ENCODE measurements at places on chromosomes 1 and 21. TPM values are rescaled to one million over a fixed set of nuclear protein-coding genes. Genes with fewer than 3 reads are reported as not detected.

The FAM131C gene
- 0.69 TPM for total RNA-seq

The SPATA6 gene
- 2.7 TPM for total RNA-seq

The TAS1R1 gene
- not detected for total RNA-seq

The AGT gene
- total RNA-seq, result not detected

The PLPPR5 gene
- not detected for total RNA-seq

The FNBP1L gene
- total RNA-seq, result 1.8 TPM

GRCh38 chr1:171743081-171743870, 1.4 kb upstream of the VAMP4 start:
- peak; percentile 50 for ATAC-seq

DNA sequence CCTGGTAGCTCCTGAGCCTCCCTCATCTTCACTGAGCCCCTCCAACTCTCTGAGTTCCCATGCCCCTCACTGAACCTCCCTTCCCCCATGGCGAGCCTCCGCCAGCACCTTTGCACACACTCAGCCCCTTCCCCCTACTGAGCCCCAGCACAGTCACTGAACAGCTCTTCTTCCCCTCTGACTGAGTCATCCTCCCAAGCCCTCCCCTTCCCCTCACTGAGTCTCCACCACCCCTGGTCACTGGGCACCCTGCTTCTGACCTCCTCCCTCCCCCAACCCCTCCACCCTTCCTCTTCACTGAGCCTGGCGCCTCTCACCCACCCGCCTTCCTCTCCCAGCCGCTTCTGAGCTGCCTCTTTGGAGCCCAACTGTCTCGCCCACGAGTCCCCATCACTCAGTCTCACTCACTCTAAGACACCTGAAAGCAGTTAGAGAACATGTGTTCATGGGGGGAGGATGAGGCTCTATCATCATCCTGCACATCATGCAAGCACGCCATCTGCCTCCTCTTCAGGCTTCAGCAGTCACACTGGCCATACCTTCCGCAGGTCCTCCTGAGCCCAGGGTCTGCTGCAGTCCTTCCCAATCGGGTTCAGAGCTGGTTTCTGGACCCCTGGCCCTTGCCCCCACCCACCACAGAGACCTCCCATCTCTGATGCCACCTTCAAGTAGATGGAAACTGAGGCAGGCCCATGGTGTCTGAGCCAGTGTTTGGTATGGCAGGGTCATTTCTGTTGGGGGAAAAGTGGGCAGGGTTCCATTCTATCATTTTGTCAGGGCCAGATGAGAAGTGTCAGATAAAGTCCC, 2.0 kb upstream of the TRNP1 start:
- peak; percentile 14 for ATAC-seq

DNA sequence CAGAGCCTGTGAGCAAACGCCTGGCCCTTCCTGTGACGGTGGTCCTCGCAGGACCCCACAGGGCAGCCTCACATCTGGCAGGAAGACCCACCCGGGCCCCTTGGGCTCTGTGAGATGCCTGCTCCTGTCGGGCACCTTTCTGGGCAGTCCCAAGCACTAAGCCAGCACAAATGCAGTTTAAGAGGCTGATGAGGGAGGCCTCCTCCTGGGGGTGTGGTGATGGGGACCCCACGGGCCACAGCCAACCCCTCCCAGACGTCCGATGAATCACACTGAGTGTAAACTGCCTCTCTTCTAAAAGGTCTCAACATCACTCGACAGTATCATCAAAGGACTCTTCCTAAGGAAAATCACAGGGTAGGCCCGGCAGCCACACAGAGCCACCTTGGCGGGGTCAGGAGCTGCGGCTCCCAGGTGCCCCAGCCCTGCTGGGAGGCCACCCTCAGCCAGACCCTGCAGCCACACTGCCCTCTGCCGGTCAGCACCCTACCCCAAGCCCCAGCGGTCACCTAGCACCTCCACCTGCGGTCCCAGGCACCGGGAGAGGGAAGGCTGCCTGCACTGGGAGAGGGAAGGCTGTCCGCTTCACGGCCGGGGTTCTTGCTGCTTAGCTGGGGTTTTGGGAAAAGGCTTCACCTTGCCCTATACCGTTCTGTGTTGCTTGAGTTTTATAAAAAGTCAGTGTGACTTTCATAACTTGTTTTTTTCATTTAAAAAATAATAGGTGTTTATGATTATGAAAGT, 3.9 kb upstream of the PRKCZ start:
- no peak for ATAC-seq

DNA sequence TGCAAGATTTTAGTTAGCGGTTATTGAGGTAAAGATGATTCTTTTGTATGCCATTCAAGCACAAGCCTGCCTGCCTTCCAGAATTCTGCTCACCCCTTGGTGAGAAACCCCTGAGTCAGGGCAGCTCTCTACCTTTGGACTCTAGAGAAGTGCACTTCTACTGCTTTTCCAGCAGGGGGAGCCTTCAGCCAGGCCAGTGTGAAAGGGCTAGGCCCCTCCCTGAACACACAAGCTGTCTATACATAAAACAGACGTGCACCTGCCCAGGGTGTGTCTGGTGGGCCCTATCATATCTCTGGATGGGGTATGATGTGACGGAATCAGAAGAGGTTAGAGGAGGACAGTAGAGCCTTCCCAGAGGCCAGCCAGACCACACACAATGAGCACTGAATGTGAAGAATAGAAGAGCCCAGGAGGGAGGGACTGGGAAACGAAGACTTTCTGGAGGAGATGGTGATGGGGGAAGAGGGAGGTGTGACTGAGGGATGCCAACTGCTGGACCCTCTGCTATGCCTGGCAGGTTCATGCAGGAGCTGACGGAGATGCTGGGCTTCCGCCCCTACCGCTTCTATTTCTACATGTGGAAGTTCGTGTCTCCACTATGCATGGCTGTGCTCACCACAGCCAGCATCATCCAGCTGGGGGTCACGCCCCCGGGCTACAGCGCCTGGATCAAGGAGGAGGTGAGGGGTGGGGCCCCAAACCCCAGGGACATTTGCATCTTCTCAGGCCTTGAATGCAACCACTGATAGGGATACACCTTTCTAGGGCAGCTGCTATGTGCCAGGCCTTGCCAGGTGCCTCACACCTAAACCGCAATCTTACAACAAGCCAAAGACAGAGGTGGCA, 13.0 kb upstream of the KCNC4 start:
- peak; percentile 92 for ATAC-seq

- ATAC-seq, result no peak
These were observed 129.8 kb upstream of the TIAM1 start for GRCh38 chr21:31473685-31474345.

DNA sequence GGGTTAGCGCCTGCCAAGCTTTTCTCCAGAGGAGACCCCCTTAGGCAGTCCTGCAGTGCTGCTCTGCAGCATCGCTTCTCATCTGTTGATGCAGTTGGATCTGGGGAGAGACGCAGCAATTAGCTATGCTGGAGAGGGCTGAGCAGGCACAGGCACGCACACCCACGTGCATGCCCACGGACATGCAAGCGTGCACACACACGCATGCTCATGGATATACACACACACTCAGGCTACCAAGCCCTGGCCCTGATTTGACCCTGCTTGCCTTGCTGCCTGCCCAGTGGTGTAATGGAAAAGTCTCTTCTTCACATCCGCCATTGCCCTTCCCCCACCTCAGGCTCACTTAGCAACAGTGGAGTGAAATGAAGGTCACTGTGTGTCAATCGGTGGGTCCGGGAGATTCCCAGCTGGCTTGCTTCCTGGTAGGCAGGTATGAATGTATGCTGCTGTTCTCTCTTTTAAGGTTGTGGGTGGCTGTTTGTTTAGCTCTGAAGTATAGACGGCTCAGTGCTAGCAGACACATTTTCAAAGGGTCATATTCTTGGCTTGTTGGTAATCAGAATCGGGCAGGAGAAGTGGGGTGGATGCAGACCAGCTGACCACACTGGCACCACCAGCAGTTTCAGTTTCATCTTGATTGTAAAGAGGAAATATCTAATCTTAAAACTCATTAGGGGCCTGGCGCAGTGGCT, 9.5 kb downstream of the ATP1B1 start:
- ATAC-seq, result peak; percentile 90

DNA sequence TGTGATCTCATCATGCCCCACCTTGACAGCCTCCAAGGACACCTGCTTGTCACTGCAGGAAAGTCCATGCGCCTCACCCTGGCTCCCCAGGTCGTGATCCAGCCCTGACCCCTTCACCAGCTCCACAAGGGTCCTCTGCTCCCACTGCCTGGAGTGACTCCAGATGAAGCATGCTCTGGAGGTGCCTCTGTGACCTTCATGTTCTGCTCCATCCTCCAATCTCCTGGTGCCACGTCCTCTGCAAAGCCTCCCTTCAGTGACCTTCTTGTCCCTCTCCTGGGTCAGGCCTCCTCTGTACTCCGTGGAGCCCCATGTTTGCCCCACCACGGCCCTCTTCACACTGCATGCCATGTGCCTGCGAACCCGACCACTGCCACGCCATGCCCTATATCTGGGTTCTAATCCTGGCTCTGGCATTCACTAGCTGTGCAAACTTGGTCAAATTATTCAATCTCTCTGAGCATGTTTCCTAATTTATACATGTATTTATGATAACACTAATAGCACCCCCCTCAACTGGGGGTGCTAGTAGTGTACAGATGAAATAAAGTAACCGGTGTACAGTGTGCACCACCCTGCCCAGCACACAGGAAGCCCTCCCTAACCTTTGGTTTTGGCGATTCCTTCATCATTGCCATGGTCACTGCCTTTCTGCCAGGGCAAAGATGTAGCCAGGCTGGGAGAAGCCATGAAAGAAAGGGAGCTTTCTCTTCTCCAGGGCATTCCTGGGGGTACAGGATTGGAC, 77.4 kb downstream of the STUM start:
- peak; percentile 33 for ATAC-seq

DNA sequence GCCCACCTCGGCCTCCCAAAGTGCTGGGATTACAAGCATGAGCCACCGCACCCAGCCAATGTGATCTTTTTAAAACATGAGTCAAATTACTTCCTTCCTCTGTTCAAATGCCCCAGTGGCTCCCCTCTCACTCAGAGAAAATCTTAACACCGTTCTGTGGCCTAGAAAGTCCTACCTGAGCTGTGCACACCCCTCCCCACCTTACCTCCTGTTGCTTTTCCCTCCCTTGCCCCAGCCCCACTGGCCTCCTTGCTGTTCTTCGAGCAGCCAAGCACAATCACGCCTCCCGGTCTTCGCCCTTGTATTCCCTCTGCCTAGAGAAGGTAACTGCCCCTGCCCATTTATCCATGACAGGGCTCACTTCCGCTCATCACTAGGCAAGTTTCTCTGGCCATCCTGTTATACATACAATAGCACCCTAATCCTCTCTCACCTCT, 62.6 kb upstream of the RPL11 start:
- ATAC-seq, result no peak

- peak; percentile 40 for ATAC-seq
These were observed 56.0 kb downstream of the ADARB1 start for GRCh38 chr21:45130324-45130774.

DNA sequence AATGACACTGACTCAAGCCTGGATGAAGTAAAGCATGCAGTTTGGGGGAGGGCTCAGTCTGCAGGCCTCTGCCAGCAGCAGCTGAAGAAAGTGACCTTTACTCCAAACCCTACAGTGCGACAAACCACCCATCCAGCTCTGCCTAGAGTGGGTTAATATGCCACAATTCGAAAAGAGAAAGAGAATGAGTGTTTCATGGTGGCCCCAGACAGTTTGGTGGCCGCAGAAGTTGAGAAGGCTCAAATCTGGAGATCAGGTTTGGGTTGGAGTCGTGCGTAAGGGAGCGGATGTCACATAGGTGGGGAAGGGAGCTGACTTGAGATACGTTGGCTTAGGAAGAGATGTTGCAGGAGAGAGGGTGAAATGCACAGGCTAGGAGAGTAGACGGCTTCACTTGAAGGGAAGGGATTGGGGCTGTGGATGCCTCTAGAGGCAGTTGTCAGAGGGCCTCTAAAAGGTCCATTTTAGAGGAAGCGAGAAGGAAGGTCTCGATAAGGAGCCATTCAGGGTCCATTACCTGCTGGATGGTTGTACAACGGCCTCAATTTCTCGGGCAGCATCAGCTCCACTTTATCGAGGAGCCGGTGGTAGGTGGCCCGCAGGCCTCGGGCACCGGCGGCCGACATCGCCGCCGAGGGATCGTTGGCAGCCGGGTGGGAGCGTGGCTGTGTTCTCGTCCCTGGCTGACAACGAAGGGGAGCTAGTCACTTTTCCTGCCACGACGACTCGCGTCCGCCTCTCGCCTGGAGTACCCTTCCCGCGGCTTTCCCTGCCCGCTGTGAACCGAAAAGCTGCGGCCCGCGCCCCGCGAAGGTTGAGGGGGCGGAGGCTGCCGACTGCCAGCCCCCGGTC, 1.0 kb upstream of the DCAF6 start:
- ATAC-seq, result peak; percentile 30

DNA sequence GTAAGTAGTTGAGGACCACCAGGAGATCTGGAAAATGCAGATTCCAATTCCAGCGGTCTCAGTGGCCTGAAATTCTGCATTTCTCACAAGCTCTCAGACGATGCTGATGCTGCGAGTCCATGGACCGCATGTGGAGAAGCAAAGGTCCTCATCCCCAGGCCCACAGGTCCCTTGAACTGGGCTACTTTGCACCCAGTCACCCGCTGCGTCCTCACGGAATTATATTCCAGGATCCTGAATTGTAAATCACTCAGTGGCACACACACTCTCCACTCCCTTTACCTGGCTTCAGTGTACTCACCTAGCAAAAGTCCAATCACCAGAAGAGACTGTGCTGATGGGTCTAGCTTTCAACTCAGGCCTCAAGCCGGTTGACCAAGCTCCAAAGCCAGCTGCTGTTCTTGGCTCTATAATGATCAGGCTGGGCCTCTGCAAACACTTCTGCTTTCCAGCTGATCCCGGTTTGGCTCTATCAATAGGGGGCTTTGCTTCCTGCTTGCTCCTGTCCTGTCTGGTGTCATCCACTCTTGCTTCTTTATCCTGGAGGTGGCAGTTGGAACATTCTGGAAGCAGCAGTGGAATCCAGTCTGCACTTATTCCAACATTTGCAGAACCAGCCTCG, 904 bp upstream of the RPL22 start:
- ATAC-seq, result no peak

DNA sequence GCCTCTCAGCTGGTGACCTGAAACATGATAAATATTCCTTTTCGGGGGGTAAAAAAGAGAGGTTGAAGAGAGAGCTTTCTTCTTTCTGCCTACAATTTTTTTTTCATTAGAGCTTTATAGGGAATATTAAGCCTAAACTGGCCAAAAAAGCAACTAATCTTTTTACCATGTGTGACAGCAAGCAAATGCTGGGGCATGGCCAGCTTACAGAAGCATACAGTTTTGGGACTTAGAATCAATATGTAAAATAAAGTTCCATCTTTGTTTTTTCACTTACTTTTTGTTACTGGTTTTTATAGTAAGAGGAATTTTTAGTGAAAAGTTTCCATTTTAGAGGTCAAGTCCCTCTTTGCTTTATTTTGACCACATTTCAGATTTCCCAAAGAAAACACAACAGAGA, 301.2 kb upstream of the DEPDC1 start:
- ATAC-seq, result no peak

DNA sequence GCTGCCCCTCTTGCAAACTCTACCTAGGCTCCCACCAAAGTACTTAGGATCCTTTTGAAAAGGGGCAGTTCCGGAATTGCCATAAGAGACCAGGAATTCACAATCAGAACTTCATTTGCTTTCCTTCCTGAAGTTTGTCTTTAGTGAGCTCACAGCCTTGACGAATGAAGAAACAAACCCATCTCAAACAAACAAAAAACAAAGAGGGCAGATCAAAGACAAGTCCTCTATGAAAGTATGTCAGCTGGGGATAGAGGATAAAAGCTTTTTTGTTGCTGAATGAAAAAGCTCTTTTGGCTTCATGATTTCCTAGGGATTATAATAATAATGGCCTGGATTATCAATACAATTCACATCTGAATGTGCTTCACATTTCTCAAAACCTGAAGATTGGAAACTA, 357.9 kb upstream of the DUSP10 start:
- ATAC-seq, result no peak

GRCh38 chr1:21217812-21218596, 41.3 kb upstream of the EIF4G3 start:
- peak; percentile 54 for ATAC-seq

- no peak for ATAC-seq
These were observed 843 bp downstream of the DIP2A start for GRCh38 chr21:46459356-46460112.
